Ovary (tissue), 10 donors: ENCODE measurements at places on chromosomes 11 and 22.

DNA sequence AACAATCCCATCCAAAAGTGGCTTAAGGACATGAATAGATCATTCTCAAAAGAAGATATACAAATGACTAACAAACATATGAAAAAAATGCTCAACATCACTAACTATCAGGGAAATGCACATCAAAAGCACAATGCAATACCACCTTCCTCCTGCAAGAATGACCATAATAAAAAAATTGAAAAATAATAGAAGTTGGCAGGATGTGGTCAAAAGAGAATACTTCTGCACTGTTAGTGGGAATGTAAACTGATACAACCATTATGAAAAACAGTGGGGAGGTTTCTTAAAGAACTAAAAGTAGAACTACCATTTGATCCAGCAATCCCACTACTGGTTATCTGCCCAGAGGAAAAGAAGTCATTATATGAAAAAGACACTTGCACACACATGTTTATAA, 77.7 kb upstream of the SC5D start:
- DNase-seq: no peak

GRCh38 chr11:71395263-71395560, 53.0 kb downstream of the DHCR7 start:
- DNase-seq: no peak

- DNase-seq: no peak
These were observed 137.7 kb downstream of the FEZ1 start for GRCh38 chr11:125358254-125358840.

- peak; percentile 63 for DNase-seq
These were observed 28.4 kb downstream of the KIAA0930 start for GRCh38 chr22:45212306-45212709.

DNA sequence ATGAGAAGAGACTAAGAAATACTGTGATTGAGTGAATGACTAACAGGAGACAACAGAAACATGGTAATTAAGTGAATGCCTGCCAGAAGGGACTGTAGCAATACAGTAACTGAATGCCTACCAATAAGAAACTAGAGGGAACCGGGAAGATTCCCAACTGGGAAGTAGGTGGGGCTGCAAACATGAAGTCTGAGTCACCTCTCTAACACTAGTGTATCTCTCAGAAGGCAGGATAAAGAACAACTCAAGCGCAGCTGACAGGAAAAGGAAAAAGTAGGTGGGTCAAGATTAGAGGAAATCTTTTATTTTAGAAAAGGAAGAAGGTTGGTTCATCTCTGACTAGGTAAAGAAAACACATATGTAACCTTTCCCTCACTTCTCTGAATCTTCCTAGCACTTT, 14.0 kb downstream of the C11orf42 start:
- DNase-seq: no peak

- DNase-seq: no peak
These were observed 8.6 kb upstream of the PIK3IP1 start for GRCh38 chr22:31300896-31301295.

- no peak for DNase-seq
These were observed 54.9 kb downstream of the ARHGAP8 start for GRCh38 chr22:44807232-44807631.

GRCh38 chr11:56968524-56968923, 20.2 kb upstream of the OR5AK2 start:
- DNase-seq: no peak

DNA sequence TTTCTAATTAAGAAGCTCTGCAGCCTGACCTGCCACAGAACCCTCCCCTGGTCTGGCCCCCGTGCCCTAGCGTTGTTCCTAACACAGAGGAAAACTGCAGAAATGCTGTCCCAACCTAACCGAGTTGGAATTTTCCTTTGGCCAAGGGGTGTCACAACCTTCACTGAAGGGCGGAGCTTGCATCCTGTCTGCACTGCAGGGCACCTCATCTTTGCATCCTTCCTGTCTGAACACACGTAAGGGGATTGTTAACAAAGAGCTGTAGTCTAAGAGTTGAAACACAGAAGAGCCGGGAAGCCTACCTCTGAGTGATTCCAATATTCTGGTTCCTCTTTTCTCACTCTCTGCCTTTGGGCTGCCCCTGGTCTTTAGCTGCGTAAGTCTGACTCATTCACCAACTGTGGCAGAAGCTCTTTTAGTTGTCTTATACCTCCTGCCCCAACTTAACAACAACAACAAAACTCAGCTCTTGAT, 1.6 kb downstream of the DIXDC1 start:
- DNase-seq: no peak

DNA sequence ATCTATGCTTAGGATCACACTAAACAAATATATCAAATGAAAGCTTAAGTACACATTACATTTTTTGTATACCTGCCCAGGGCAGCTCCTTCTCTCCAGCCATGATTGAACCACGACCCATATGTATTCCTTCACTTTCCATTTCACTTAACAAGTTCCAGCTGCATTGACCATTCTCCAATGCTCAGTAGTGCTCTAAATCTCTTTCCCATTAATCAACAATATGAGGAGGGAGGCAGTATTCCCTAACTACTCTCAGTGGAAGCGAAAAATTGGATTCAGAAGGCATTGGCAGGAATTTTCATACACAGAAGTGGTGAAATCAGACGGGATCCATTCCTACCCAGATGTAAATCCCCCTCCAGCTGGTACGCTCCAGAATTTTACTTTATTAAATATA, 372.0 kb upstream of the LUZP2 start:
- no peak for DNase-seq

GRCh38 chr11:73862986-73863385, 13.7 kb downstream of the COA4 start:
- no peak for DNase-seq

- DNase-seq: no peak
These were observed 76.9 kb downstream of the DKK3 start for GRCh38 chr11:11931461-11932055.

DNA sequence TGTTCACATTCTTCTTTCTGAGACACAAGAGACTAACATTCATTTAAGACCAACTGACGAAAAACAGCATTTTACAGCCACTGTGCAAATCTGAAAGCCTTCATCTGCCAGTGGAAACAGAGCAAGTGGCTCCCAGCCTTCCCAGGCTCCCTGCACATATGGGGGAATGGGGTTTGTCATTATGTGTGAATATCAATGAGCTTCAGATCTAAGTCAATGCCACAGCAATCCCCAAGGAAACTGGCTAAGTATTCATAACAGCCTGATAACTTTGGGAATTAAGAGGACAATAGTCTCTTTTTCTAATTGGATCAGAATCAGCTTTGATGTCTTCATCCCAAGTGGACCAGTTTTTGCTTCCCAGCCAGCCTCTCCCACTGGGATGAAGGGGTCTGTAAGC, 66.9 kb downstream of the ABTB2 start:
- DNase-seq: no peak
